ENCODE measurements at places on chromosomes 13 and 19. TPM values are rescaled to one million over a fixed set of nuclear protein-coding genes. Genes with fewer than 3 reads are reported as not detected.

The SIGLEC6 gene
- 0.56 TPM for total RNA-seq

The PDX1 gene
- total RNA-seq: 0.28 TPM

The ZNF844 gene
- total RNA-seq: 4.7 TPM

The ACP5 gene
- 1.6 TPM for total RNA-seq

The RXFP2 gene
- 3.0 TPM for total RNA-seq

The KLK2 gene
- total RNA-seq: not detected

The ELSPBP1 gene
- total RNA-seq: not detected

The DIAPH3 gene
- total RNA-seq: 7.1 TPM

The MYPOP gene
- 8.8 TPM for total RNA-seq

The ZNF728 gene
- 3.4 TPM for total RNA-seq

The POU4F1 gene
- total RNA-seq: not detected

The CGB3 gene
- total RNA-seq: not detected

The ZNF99 gene
- not detected for total RNA-seq

The SPRY2 gene
- 28.2 TPM for total RNA-seq

The FCGBP gene
- 120 TPM for total RNA-seq

The IL27RA gene
- total RNA-seq: 1.1 TPM

The PCDH17 gene
- total RNA-seq: 4.1 TPM

The GJA3 gene
- not detected for total RNA-seq

The CNN2 gene
- total RNA-seq: 96.9 TPM
